ENCODE measurements at places on chromosomes 3 and 15.
A peak's percentile ranks its signal among the peaks of the same experiment; 100 is the strongest.

DNA sequence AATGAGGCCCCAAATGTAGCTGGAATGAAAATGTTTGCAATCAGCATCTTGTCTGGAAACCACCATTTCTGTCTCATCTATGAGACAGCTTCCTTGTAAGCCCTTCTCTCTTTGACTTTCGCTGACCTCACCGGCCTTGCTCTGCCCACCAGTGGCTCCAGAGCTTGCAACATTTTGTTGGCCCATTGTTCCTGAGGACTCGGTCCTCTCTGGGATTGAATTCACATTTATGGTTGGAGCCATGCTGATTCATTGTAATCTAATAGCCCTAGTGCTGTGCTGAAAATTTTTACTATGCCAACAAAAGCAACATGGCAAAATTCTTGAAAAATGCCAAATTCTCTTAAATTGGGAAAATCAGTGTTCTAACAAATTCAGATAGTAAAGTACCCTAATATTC, 37.2 kb downstream of the ABHD5 start:
- DNase-seq: no peak

GRCh38 chr3:60594025-60594424, 657.2 kb downstream of the FHIT start:
- DNase-seq: no peak

GRCh38 chr3:73295876-73296635, 234.6 kb downstream of the EBLN2 start:
- DNase-seq: no peak

DNA sequence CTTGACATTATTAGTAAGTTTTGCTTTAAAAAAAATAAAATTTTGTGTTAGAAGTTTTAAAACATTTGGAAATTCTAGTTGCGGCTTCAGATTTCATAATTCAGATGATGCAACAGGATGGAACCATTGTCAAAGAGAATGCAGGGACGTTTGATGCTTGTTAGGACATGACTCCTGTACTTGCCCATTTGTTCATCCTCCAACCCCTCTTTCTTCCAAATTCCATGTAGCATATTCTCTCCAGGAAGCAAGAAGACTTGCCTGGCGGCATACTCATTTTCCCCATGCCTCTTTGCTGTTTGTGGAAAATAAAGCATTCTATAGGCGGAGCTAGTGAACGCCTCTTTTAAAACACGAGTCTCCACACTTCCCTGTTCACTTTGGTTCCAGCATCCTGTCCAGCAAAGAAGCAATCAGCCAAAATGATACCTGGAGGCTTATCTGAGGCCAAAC, at the start of gene CSTA:
CSTA (plus strand) TSS at position 378 of the 453 bp plus-strand sequence; CDS start at position 423, 45 bp downstream.
- no peak for DNase-seq

GRCh38 chr3:129032716-129033115, 27.9 kb upstream of the GP9 start:
- DNase-seq: no peak

DNA sequence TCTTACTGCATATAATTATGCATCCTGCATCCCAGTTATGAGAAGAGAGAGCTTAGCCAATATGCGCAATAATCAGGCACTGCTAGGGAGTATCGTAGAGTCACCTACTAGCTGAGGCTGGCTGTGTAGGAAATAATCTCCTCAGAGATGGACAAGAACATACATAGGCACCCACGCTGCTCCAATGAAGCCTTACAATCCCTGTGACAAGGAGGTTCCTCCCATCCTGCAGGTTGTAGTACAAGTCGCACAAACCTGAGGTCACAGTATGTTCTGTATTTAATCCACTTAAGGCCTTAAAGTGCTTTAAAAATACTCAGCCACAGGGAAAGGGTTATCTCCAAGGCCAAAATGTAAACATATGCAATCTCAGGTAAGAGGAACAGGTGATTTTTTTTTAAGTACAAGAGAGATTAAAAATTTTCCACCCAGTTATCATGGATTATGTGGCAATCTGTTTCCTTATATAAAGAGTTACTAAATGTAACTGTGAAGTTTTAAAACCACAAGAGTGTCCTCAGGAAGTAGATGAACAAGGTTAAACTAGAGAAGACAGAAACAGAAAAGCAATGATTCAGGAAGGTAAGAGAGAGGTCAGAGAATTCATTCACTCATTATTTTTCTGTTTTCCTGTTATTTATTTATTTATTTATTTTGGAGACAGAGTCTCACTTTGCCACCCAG, 7.5 kb upstream of the COLQ start:
- no peak for DNase-seq

DNA sequence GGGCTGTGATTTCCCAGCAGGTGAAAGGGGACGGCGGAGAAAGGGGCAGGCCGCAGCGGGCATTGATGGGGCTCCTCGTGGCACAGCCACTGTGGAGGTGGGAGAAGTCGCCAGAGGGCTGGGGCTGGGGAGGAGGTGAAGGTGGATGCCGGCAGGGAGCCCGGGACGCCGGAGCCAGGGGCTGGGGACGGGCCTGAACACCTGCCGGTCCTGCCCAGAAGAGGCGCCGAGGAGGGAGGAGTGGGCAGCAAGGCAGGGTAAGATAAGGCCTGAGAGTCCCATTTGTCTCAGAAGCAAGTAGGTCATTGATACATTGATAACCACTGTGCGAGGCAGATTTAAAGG, 571 bp upstream of the RARRES1 start:
- DNase-seq: no peak

DNA sequence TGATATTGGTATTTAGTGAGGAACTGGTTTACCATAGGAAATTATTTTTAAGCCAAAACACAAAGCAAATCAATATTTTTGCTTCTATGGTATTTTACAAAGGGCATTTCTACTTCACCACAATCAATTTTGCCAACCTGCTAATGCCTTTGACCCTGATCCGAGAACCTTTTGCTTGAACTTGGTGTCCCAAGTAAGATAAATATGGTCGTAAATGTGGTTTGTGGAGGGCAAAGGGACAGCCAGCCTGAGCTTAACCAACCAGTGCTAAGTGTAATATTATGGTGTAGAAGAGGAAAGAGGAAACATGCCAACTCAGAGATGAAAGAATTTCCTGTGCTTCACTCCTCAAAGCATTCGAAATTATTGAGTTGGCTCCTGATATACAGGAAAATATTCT, 148.4 kb downstream of the C3orf38 start:
- DNase-seq: no peak

DNA sequence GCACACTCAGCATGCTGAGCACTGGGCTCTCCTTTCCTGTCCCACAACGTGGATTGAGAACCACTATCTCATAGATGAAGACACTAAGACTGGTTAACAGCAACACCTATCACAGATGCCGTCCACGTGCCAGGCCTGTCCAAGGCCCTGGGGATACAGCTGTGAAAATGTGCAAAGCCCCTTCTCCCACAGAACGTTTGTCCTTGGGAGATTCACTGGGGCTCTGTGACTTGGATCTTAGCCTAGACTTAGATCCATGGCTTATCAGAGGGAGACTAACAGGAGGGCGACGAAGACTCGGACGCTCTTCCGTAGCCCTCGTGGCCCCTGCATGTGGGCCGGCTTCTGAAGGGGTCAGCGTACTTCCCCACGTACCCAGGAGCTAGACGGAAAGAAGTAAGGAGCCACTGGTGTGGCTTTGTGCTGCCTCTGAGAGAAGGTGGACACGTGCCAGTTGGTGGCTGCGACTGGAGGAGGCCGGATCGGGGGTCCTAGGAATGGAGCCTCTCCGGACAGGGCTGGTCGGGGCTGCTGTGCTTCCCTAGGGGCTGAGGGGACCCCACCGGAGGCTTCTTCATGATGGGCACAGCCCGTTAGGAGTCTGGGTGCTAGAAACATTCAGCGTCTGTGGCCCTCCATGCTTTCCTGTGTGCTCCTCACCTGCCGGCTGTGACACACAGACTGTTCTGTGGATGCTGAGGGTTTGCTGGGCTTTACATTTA, 964 bp downstream of the NRROS start:
- peak; percentile 32 for DNase-seq

DNA sequence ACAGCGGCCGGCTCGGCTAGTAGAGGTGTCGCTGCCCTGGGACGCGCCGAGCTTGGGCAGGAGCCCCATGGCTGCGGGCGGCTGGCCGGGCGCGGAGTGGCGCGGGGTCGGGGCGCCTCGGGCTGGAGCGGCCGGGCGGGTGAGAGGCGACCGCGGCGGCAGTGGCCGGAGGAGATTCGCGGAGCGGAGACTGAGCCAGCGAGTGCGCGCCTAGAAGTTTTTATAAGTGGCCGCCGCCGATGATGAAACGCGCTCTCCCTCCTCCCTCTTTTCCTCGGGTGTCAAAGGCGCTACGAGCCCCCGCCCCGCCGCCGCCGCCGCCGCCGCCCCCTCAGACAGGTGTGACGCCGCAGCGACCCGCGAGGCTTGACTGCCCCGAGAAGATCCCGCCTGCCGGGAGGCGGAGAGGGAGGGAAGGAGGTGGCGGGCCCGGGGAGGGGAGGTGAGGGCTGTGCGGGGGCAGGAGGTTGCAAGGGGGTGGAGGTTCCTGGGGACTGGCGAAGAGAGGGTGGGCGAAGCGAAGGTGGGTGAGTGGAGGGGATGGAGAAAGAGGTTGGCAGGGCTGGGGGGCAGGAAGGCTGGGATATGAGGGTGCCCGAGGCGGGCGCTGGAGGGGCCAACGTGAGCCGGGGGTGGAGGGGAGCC, at the start of gene SLCO2A1:
SLCO2A1 (minus strand) TSS at position 192 of the 645 bp plus-strand sequence; CDS start at position 69, 123 bp downstream.
- no peak for DNase-seq

DNA sequence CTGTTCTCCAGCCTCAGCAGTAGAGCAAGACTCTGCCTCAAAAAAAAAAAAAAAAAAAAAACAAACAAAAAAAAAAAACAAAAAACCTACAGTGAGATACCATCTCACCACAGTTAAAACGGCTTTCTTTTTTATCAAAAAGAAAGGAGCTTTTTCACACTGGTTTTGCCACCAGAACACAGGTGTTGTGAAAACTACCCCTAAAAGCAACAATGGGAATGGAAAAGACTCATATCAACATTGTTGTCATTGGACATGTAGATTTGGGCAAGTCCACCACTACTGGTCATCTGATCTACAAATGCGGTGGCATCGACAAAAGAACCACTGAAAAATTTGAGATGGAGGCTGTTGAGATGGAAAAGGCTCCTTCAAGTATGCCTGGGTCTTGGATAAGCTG, 24.8 kb upstream of the SLC25A38 start:
- peak; percentile 19 for DNase-seq
